ENCODE measurements at places on chromosomes 4 and X.

DNA sequence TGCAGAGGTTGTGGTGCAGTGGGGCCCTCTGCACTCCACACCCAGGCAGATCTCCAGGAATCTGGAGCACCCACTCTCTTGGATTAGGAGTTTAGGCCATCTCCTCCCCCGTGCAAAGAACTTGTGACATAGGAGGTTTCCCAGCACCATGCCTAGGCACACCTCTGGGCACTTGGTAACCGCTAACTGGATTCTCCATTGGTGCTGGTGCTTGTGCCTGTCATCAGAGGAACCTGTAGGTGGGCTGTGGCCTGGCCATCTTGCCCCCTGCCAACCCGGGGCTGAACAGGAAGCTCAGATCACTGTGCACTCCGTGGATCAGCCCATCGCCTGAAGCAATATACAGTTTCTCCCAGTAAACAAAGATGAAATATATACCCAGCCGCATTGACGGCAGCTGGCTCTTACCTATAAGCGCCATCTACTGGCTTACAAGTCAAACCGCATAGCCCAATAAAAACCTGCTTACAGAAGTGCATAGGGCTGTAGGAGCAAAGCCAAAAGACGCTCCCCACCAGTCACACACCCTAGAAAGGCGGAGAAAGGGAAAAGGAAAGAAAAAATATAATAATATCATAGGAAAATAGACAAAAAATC lies 19.1 kb upstream of the TEX13B start:
- no peak for DNase-seq

- no peak for DNase-seq
These were observed 36.8 kb downstream of the TSC22D3 start for GRCh38 chrX:107738768-107739167.

- no peak for DNase-seq
These were observed 36.3 kb upstream of the MYOZ2 start for GRCh38 chr4:119099227-119099810.

GRCh38 chrX:151754047-151754429 lies 19.5 kb downstream of the CNGA2 start:
- DNase-seq = no peak

DNA sequence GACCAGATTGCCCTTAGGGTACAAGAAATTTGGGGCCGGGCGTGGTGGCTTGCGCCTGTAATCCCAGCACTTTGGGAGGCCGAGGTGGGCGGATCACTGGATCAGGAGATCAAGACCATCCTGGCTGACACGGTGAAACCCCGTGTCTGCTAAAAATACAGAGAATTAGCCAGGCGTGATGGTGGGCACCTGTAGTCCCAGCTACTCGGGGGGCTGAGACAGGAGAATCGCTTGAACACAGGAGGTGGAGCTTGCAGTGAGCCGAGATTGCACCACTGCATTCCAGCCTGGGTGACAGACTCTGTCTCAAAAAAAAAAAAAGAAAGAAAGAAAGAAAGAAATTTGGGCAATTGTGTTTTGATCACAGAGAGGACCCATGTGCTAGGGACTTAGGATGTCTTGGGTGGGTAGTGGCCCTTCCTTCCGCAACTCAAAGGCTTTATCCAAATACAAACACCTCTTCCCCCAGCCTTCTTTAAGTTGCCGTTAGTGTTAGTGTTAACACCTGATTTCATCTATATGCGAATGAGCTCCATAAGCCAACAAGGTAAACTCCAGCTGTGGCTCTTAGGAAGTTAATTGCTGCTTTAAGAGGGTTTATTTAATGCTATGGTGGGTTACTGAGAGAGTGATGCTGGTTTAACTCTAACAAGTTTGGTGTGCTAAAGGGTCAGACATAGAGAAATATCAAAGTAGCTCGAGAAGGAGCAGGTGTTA lies 8.6 kb upstream of the CCDC110 start:
- DNase-seq = no peak

DNA sequence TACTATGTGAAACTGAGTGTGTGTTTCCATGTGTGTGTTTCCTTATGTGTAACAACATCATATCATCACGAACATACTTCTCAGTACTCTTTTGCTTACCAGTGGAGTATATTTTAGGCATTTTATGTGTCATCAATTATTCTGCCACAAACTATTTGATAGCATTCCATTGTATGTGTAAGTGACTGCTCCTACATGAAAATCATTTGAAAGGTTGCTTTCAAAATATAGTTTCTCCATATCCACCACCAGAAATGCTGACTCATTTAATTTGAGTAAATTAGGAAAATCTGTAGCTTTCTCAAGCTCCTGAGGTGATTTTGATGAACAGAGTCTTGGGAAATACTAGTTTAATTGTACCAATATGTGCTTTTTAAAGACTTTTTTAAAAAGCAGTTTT lies 376.2 kb downstream of the PCDH18 start:
- DNase-seq = no peak

DNA sequence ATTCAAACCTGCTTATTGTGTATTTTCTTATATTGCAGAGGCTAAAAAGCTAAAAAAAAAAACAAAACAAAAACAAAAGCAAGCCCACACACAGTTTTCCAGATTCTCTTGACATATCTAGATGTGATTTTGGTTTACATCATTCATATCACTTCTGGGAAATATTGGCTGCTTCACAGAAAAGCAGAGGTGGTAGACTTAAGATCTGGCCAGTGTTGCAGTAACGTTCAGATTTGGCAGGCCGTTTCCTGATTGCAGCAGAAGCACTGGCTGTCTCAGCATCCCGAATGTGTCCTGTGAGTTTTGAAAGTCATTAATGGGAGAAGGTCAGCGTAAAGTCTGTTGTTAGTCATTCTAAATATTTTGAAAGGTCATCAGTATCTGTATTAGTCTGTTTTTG lies 2062.0 kb downstream of the ARAP2 start:
- no peak for DNase-seq

DNA sequence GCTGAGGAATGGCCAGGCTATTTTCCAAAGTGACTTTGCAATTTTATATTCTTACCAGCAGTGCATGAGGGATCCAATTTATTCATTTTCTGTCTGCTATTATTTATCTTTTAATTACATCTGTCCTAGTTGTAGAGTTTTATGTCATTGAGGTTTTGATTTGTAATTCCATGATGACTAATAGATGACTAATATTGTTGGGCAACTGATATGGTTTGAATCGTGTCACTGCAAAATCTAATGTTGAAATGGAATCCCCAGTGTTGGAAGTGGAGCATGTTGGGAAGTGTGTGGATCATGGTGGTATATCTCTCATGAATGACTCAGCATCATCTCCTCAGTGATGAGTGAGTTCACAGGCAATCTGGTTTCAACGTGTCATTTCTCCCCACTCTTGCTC lies 201.5 kb downstream of the TBX22 start:
- DNase-seq = no peak

Measured in stimulated activated CD8-positive, alpha-beta memory T cell treated with anti-CD3 and anti-CD28 coated beads, Interleukin-7, amount 100 ng/mL, for 24 hours (primary cell).